ENCODE measurements at places on chromosomes 1 and 21.
A peak's percentile ranks its signal among the peaks of the same experiment; 100 is the strongest.

- no peak for DNase-seq
Measured at GRCh38 chr1:192747943-192748342, 60.9 kb upstream of the RGS2 start.

DNA sequence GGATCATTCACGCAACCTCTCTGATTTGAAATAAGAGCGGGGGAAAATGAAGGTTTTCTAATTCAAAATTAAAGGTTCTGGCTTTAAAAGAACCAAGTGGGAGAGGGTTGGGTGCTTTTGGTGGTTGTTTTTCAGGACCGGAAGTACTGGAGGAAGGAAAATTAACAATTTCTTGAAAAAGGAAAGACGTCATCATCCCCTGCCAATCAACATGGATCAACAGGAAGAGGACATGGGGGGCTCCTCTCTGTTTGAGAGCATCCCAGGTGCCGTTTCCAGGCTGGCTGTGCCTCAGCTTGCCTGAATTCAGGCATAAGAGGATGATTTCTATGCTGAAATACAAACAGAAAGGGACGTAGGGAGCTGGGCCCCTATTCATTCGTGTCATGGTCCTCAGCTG is 21.6 kb upstream of the NID1 start:
- DNase-seq, result no peak

GRCh38 chr1:179016706-179017382 is 8.8 kb upstream of the FAM20B start:
- DNase-seq, result no peak

- DNase-seq, result no peak
Measured at GRCh38 chr1:86829321-86829720, 84.6 kb downstream of the SELENOF start.

- DNase-seq, result no peak
Measured at GRCh38 chr1:83996621-83997020, 2.3 kb downstream of the TTLL7 start.

DNA sequence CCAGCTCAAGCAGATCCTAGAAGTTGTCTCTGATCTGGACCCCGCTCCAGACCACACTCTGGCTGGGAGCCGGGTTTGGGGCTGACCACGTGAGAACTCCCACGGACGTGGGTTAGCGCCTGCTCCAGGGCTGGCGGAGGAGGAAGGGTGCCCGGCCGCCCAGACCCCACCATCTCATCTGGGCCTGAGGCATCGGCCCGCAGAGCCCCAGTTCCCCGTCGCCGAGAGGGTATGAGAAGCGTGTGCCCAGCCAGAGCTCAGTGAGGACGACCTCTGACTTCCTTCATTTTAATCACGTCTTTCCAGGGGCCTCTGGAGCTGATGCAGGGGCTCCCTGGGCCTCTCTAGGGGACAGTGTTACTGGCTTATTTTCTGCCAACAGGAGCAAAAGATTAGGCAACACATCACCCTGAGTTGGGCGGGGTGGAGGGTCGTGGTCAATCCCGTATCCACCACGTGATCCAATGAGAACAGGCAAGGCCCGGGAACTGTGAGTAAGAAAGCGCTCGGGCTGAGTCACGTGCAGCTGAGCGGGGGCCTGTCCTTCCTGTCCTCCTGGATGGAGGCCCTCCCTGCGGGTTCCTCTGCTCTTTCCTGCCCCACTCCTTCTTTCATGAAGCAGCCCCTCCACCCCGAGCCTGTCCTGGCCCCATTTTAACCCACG is 81.1 kb downstream of the SIK1 start:
- peak; percentile 41 for DNase-seq

- DNase-seq, result no peak
Measured at GRCh38 chr1:32816676-32817158, 441 bp downstream of the YARS1 start.

DNA sequence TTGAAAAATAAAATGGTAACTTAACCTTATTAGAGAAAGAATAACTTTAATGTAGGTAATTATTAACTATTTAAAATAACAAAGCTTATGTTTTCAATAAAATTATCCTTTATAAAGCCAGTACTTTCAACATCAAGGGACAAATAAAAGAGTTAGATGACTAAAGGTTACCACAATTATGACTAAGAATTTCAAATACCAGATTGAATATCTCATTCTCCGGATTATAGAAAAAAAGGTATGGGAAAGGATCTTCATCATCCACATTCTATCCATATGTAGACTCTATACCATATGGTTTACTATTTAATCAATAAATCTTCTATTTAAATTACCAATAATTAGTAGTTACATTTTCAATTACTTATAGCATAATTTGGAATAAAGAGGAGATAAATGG is 62.8 kb downstream of the TOR3A start:
- no peak for DNase-seq

GRCh38 chr1:241730031-241730430 is 78.0 kb downstream of the WDR64 start:
- no peak for DNase-seq

- DNase-seq, result no peak
Measured at GRCh38 chr1:224894915-224895314, 34.6 kb upstream of the DNAH14 start.

DNA sequence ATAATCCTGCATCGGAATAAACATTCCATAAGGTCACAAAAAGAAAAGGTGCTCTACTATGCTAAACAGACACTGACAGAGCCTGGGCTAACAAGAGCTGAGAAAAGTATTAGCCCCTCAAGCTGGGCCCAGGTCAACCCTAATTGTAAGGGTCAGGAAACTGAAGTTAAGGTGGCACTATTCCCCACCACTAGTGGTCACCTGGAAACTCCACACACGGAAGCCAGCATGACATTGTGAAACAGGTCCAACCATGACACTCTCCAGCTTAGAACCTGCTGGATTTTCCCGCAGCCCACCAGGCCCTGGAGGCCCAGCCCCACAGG is 1.2 kb downstream of the PTTG1IP start:
- DNase-seq, result no peak
